Fibroblast of skin of back (primary cell): ENCODE measurements at places on chromosomes 2 and 18.

GRCh38 chr2:46365913-46366667 lies 68.9 kb downstream of the EPAS1 start:
- peak; percentile 23 for DNase-seq

DNA sequence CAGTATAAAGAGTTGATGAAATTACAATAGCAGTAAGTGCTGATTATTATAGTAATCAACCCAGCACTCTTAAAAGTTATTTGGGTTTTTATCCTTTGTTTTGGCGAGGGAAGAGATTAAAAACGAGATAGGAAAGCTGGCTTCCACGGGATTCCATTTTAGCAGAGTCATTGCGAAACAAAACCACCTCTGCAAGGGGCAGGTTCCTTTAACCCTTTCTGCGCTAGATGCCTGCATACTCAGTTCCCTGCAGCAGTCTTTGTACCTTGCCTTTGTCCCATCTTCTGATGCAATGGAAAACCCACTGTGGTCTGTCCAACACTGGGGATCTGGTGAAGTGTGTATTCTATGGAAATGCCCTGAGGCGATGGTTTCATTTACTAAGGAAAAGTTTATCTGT lies 2.7 kb downstream of the YPEL5 start:
- no peak for DNase-seq

- DNase-seq = no peak
These were observed 32.8 kb downstream of the TMEM247 start for GRCh38 chr2:46512185-46512584.

- no peak for DNase-seq
These were observed 76.8 kb downstream of the SLC39A10 start for GRCh38 chr2:195733831-195734230.
